Panc1 (cell line): ENCODE measurements at places on chromosomes 4 and X. TPM values are rescaled to one million over a fixed set of nuclear protein-coding genes. Genes with fewer than 3 reads are reported as not detected.

- DNase-seq, result no peak
These were observed 22.0 kb downstream of the AFAP1 start for GRCh38 chr4:7917669-7918068.

- DNase-seq, result no peak
These were observed 5.4 kb downstream of the SCARB2 start for GRCh38 chr4:76208005-76208765.

DNA sequence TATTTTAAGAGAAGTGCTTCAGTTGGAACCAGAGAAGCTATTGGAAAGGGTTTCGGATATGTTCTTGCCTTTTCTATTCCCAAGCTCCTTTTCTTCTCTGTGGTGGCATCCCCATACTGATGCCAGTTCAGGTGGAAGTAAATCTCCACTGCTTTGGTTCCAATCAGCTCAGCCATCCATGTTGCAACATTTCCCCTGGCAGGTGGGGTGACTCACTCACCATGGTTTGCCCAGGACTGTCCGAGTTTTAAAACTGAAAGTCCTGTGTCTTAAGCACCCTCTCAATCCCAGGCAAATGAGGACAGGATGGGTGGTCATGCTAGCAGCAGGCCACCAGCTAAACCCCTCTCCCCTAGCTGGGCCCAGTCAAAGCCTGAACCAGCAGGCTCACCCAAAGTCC lies 15.1 kb downstream of the RAI2 start:
- no peak for DNase-seq

GRCh38 chrX:150504397-150505182 lies 63.8 kb upstream of the MTM1 start:
- DNase-seq, result no peak

GRCh38 chr4:75726577-75726976 lies 2.2 kb downstream of the USO1 start:
- no peak for DNase-seq

- DNase-seq, result no peak
These were observed 52.9 kb upstream of the CXCL8 start for GRCh38 chr4:73687421-73687820.

DNA sequence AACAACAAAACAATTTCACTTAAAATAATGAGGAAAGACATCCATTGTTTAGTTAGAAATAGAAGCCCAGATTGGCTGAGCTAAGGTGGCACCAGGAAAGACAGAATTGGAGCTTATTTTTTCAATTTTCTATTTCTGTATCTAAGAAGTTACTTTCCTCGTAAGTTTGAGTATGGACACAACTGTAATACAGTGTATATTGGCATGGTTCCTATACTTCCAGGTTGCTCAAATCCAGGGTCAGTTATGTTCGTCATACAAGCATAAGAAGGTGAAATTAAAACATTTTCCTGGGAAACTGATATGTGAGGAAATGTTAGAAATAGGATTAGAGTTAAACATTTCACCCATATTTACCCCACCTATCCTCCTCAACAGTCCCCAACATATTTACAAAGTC lies 170.4 kb upstream of the AGA start:
- no peak for DNase-seq

DNA sequence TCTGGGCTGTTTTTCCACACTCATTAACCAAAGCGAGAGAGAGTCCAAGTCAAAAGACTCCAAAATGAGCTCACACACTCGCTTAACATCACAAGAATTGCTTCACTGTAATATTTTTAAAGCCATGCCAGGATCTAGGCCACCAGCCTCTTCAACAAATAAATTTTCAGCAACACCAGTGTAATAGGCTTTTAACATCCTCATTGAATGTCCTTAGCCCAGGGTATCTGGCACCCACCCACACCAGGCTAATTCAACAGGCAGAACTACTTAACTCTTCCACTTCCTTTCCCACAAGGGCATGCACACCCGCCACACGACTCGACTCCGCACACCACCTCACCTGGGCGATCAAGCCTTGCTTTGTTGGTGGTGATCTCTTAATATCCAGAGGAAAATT lies 34.2 kb downstream of the FAT1 start:
- no peak for DNase-seq

- no peak for DNase-seq
These were observed 1.1 kb downstream of the ZCCHC18 start for GRCh38 chrX:104113222-104113965.

DNA sequence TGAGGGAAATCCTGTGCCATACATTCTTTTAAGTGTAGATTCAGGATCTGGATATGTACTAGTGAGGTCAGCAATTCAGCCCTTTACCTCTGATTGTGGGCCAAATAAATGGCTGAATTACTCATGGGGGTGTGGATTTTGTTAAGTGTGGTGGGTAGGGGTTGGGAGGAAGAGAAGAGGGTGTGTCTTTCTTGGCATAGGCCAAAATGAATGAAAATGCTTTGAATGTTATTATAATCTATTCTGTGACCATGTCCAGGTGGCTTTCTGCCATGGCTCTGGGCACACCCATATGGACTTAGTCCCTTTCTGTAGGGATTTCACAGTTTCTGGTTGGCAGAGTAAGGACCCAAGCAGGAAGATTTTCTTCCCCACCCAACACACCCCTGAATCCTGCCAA lies 244.3 kb downstream of the CBR4 start:
- DNase-seq, result no peak

DNA sequence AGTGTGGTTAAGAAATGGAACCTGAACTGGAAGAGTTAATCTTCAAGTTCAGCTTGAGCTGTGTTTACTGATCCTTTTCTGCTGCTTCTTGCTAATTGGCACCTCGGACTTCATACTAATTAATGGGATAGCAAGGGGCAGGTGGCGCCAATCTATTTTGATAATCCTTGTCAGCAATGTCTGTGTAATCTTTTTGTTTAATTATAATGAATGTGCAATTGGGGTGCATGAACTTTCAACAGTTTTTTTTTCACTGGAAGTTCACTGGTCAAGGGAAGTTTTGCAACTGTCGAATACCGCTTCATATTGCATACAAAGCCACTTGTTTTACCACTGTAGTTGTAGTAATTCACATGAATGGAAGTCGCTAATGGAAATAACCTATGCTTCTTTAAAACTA lies 261.0 kb downstream of the BMPR1B start:
- DNase-seq, result no peak

The PCSK1N gene
- total RNA-seq, result 17.8 TPM

The CAPN6 gene
- total RNA-seq, result 0.08 TPM

The NXF3 gene
- total RNA-seq, result 0.26 TPM

The SLC2A9 gene
- 3.5 TPM for total RNA-seq

The AMTN gene
- not detected for total RNA-seq
